Motor neuron (in vitro differentiated cells): ENCODE measurements at places on chromosomes 5 and 9.
A peak's percentile ranks its signal among the peaks of the same experiment; 100 is the strongest.

- no peak for ATAC-seq
These were observed 214.8 kb downstream of the LURAP1L start for GRCh38 chr9:12989669-12990068.

GRCh38 chr5:150624334-150625163 lies 15.9 kb upstream of the SYNPO start:
- peak; percentile 87 for ATAC-seq

DNA sequence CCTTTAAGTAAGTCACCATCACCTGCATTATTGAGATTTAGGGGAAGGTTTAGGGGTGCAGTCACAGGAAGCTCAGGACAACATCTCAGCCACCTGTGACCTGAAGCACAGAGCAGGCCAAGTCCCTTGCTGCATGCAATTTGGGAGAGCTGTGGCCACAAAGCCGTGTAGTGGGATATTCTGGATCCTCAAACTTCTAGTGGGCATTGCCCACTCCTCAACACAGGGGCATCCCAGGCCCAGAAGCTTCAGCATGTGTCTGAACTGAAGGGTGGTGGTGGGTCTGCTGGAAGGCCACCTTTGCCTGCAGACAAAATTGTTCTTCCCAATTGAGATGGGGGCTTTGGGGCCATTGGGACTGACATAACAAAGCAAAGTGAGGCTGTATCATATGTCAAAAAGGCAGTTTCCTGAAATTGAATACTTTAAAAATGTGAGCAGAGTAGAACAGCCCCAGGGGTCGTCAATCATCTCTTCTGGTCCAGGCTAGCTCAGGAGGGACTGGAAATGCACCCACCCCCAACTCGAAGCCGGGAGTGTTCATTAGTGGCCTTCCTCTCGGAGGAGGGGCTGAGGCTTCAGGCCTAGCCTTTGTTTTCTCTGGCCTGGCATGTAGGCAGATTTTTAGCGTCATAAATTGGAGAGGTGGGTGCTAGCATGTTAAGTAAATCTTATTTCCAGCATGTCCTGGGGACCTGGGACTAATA lies 2.8 kb upstream of the GADD45G start:
- no peak for ATAC-seq

DNA sequence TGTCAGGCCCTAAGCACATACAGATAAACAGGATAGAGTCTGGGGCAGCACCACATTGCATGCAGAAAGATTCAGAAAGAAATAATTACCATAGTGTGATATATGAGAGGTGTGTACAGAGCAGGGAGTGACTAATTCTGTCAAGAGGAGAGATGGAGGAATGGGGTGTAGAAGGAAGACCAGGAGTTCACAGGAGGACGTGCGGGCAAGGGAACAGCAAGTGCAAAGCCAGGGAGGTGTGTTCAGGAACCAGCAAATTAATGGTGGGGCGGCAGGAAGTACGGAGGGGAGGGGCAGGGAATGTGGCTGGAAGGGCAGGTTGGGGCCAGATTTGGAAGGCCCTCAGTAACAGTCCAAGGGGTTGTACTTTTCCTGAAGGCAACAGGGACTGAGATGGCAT lies 17.4 kb downstream of the EGR1 start:
- ATAC-seq: peak; percentile 98

DNA sequence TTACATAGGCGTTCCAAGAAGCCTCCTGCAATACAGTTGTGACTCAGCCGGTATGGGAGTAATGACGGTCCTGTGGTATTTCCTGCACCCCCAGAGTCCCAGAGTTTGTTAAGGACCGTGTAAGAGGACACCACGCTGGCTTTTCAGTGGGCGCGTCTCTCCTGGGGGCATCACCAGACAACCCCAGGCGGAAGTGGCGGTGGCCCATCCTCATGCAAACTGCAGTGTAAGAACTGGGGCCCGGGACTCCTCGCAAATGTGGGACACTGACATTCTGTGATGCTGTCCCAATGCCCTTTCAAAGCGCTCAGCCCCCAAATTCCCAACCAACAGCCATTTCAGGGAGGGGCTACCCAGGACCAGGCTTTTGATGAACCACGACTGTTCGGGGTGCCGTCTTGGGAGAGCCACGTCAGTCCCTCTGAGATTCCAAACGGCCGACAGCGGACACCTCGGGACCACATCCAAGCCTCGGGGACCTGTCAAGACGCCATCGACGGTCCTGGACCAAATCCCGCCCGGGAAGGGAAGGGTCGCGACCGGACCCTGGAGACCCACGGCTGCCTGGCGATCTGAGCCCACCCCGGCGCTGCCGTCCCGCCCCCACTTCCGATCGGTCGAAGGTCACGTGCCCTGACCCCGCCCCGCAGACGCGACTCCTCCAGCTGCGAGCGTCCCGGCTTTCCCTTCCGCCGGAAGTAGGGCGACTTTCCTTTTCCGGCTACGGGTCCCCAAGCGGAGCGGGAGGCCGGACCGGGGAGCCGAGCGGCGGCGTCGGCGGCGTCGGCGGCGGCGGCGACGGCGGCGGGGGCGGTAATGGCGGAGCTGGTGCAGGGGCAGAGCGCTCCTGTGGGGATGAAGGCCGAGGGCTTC lies at the start of gene FUBP3:
Gene FUBP3 (plus strand): TSS at position 713 of the 873 bp plus-strand sequence. CDS start 104 bp downstream, at position 817.
- peak; percentile 89 for ATAC-seq
